ENCODE measurements at places on chromosomes 5 and 9.

GRCh38 chr5:137632716-137633115 lies 103.2 kb downstream of the KLHL3 start:
- no peak for DNase-seq

- DNase-seq = no peak
Observed at GRCh38 chr9:33472171-33472880, 1.4 kb downstream of the NOL6 start.

GRCh38 chr9:136597965-136598364 lies 52.1 kb upstream of the NOTCH1 start:
- DNase-seq = no peak

- no peak for DNase-seq
Observed at GRCh38 chr5:6766604-6767093, 53.4 kb downstream of the TENT4A start.

- DNase-seq = no peak
Observed at GRCh38 chr5:122163121-122164069, 34.0 kb downstream of the ZNF474 start.

DNA sequence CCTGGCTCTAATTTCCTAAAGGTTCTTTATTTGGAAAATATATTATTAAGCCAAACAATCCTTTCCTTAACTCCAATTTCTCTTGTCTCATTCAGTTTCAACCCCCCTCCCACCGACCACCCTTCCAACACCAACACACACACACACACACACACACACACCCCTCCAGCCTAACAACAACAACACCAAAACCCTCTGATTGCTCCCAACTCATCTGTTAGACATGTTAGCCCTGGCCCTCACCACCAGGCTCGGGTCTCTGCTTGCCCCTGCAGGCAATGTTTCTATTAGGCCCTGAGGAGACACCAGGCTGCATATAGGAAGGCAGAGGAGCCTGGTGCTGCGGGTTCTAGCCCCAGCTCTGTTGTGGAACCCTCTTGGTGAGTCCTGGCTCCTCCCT lies 18.4 kb upstream of the TRAF1 start:
- no peak for DNase-seq

GRCh38 chr9:135976944-135977343 lies 15.8 kb upstream of the UBAC1 start:
- no peak for DNase-seq

DNA sequence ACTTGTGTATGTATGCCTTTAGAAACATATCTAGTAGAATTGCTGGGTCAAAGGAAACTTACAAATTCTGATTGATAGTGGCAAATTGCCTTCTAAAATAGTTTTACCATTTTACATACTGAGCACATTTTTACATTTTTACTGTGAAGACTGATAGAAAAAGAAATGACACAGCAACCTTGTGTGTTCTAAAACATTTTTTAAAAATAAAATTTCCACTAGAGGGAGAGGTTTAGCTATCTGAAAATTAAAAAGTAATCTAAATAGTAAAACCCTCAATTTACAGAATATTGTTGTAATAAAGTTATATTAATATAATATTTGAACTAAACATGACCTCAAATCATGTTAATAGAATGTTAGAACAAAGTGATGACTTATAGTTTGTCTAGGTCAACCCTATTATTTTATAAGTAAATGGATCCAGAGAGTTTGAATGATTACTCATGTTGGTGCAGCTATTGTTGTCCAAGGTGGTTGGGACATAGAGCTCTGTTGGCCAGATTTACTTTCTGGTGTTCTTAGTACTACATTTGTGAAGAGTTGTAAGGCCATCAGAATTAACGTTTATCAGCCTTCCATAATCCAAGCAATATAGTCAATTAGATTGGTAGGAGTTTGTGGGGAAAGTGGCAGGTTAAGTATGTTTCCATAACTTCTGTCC lies 17.2 kb downstream of the CENPP start:
- no peak for DNase-seq

DNA sequence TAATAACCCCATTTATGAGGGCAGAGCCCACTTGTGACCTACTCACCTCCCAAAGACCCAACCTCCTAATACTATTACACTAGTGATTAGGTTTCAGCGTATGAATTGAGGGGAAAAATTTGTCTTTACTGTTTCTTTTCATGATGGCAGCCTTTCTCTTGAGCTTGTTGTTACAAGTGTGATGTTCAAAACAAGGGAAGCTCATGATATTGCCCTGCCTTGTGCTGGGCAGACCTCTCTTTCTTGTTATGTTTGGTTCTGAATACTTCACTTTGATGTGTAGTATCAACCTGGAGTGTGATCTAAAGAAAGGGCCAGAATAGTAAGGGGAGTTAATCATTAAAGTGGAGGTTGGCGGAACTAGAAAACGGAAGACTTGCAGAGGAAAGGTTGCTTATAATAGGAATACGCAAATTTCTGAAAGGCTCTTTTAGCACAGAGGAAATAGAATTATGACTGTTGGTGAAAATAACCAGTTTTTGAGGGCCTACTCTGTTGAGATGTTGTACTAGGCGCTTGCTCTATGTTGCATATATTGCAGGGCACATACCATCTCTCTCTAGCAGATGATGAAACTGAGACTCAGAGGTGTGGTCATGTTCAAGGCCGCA lies 68.2 kb downstream of the MELK start:
- no peak for DNase-seq
